T-helper 9 cell (primary cell): ENCODE measurements at places on chromosomes 4 and X.

DNA sequence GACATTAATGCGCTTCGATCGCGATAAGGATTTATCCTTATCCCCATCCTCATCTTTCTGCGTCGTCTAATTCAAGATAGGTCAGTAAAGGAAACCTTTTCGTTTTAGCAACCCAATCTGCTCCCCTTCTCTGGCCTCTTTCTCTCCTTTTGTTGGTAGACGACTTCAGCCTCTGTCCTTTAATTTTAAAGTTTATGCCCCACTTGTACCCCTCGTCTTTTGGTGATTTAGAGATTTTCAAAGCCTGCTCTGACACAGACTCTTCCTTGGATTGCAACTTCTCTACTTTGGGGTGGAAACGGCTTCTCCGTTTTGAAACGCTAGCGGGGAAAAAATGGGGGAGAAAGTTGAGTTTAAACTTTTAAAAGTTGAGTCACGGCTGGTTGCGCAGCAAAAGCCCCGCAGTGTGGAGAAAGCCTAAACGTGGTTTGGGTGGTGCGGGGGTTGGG is 528 bp upstream of the FGF2 start:
- DNase-seq, result no peak

GRCh38 chrX:43559644-43560043 is 96.5 kb upstream of the MAOA start:
- DNase-seq, result peak; percentile 2

GRCh38 chrX:68383540-68383939 is 49.8 kb downstream of the OPHN1 start:
- no peak for DNase-seq

- no peak for DNase-seq
These were observed 180.7 kb downstream of the GASK1B start for GRCh38 chr4:157992038-157992705.

GRCh38 chr4:105461221-105461620 is 12.6 kb downstream of the PPA2 start:
- no peak for DNase-seq

DNA sequence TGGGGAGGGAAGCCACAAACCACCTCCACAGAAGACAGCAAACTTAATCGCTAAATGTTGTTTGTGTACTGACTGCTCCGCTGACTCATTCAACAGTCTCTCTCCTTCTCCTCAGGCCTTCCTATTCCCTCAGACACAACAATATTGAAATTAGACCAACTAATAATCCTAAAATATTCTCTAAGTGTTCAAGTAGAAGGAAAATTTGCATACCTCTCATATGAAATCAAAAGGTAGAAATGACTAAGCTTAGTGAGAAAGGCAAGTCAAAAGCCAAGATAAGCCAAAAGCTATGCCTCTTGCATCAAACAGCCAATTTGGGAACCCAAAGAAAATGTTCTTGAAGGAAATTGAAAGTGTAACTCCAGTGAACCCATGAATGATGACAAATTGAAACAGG is 75.7 kb upstream of the ARHGAP24 start:
- DNase-seq, result no peak

DNA sequence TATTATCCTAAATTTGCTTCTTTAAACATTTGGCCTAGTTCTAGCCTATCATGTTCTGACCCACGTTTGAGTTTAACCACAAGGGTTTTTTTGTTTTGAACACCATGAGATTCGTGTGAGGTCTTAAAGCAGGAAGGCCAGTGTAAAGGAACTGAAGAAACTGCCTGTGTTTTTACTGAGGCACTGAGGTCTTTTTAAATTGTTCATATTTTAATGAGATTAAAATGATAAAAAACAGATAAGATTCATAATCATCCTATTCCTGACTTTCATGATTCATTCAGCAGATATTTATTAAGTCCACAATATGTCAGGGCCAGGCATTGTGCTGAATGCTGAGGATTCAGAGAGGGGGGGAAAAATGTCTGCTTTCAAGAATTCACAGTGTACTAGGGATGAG is 3.2 kb downstream of the RPS6KA3 start:
- no peak for DNase-seq

DNA sequence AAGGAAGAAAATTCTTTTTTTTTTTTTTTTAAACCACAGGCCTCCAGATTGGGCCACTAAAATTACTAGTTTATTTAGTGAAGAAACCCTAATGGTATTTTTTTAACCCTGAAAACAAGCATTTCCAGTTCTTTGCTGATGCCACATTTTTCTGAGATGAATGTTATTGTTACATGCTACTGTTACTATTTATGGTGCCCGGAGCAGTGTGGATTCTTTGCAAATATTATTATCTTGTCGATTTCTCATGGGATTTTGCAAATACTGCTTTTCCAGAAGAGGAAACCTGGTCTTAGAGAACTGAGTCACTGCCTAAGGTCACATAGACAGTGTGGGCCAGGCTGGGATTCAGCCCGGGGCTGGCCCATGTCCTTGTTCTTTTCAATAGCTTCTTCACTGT is 8.7 kb upstream of the ALAS2 start:
- no peak for DNase-seq

GRCh38 chr4:36241771-36242170 is 2.5 kb downstream of the ARAP2 start:
- DNase-seq, result no peak

GRCh38 chr4:8704632-8705031 is 112.1 kb downstream of the CPZ start:
- no peak for DNase-seq

DNA sequence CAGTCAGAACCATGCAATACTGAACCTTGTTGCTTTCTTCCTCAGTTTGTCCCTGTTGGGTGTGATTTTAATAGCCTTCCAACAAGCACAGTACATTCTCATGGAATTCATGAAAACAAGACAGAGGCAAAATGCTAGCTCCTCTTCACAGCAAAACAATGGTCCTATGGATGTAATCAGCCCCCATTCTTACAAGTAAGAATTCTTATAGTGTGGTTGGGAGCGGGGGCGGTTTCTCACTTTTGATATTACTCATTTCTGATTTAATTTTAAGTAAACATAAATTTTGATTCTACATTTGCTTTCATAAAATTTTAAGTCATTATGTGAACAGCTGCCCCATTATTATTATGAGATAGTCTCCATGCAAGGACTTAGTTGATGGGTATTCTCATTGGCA is 80.8 kb upstream of the TLR2 start:
- DNase-seq, result no peak

GRCh38 chr4:153649572-153649991 is 34.5 kb upstream of the TLR2 start:
- no peak for DNase-seq

GRCh38 chr4:106530024-106530361 is 161.4 kb upstream of the GIMD1 start:
- no peak for DNase-seq
